A549 treated with AZD2906 at 1 μM for 4 hours (cell line): ENCODE measurements at places on chromosomes 6 and 20. TPM values are rescaled to one million over a fixed set of nuclear protein-coding genes. Genes with fewer than 3 reads are reported as not detected.

Gene ABHD16B
- not detected in 5 replicates for total RNA-seq

Gene HSPA12B
- 0.40 to 0.77 TPM (median 0.60 TPM) in 5 replicates for total RNA-seq

Gene COL21A1
- 0.55 to 0.93 TPM (median 0.67 TPM) in 5 replicates for total RNA-seq

Gene CENPB
- 92.6 to 127 TPM (median 118 TPM) in 5 replicates for total RNA-seq

Gene VSX1
- 0.66 to 1.2 TPM (median 0.93 TPM) in 5 replicates for total RNA-seq

Gene CALHM4
- not detected in 5 replicates for total RNA-seq
